Fibroblast of pulmonary artery (primary cell): ENCODE measurements at places on chromosomes 16 and 17.
A peak's percentile ranks its signal among the peaks of the same experiment; 100 is the strongest.

- no peak for DNase-seq
Observed at GRCh38 chr16:11076259-11077018, 132.1 kb downstream of the CLEC16A start.

DNA sequence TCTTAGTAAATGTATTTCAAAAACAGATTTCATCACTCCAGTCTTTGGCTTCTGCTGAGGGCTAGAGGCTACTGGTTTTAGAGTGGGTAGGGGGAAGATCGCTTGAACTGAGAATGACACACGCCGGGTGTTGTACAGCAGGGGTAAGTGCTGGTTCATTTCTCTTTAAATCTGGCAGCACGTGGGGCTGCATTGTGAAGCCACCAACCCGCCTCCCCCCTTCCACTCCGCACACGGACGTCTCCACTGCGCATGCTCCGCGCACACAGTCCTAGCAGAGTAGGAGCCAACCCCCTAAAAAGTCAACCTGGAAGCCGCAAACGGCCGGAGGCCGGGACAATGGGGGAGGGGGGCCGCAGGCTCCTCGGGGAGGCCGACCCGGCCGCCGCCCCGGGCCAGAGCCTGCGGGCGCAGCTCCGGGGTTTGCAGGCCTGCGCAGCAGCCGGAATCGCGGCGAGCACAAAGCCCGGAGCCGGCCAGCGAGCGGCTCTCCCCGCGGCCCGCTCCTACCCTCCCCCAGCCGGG lies 1.3 kb downstream of the UBE2G1 start:
- DNase-seq, result peak; percentile 94

- DNase-seq, result no peak
Observed at GRCh38 chr17:20825539-20825938, 217.3 kb downstream of the USP22 start.

- no peak for DNase-seq
Observed at GRCh38 chr17:50141745-50142110, 8.7 kb downstream of the PPP1R9B start.

DNA sequence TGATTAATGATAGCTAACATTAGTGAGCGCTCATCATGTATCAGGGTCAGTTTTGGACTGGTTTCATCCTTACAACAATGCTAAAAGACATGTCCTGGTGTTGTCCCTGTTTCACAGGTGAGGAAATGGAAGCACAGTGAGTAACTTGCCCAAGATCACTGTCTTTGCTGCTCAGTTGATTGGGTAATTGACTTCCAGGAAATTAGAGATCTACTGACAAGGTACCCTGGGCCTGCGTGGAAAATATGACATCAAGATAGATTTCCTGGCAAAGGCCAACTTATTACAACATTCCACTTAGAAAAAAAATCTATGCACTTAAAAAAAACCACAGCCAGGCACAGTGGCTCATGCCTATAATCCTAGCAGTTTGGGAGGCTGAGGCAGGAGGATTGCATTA lies 96.3 kb downstream of the CYLD start:
- peak; percentile 21 for DNase-seq

DNA sequence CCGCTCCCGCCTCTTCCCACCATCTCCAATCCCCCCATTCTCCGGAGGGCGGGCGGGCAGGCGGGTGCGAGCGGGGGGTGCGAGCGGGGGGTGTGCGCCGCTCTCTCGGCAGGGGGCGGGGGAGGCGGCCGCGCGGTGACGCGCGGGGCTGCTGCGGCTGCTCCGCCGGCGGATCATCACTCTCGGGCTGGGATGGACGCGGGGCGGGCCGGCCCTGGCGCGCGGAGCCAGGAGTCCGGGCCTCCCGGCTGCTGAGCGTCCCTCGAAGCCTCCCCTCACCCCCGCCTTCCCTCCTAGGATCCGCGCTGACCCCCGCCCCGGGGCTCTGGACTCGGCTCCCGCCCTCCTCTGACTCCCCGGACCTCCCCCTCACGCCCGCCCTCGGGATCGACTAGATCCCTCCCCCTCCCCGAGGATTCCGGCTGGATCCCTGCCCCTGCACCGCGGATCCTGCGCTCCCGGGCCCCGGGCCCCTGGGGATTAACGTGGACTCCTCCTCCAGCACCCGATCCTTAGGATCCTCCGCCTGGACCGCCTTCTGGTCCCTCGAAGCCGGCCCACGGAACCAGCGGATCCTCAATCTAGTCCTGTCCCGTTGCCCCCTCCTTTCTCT lies 946 bp upstream of the TMEM256 start:
- DNase-seq, result peak; percentile 20

GRCh38 chr16:1845985-1846384 lies 19.0 kb downstream of the FAHD1 start:
- DNase-seq, result no peak

DNA sequence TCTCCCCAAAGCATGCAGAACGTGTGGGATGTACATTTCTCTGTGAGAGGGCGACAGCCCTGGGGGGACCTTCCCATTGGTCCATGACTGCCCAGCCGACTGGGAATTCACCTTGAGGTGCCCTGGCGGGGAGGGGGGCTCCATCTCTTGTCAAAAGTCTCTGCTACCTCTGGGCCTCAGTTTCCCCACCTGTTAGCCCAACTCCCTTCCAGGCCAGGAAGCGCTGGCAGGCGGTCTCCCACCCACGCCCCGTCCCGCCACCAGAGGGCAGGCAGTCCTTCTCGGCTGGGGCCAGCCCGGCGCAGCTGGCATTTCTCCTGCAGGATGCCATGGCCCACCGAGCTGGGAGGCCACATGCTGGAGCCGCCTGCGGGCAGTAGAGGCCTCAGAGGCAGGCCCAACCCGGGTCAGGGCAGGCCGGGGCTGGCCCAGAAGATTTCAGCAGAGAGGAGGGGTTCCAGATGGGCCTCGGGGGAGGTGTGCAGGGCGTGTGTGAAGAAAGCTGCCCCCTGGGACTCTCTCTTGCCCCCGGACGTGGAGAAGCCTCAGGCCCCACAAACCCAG lies 16.6 kb downstream of the CD7 start:
- DNase-seq, result peak; percentile 63
